ENCODE measurements at places on chromosomes 2 and 18.

DNA sequence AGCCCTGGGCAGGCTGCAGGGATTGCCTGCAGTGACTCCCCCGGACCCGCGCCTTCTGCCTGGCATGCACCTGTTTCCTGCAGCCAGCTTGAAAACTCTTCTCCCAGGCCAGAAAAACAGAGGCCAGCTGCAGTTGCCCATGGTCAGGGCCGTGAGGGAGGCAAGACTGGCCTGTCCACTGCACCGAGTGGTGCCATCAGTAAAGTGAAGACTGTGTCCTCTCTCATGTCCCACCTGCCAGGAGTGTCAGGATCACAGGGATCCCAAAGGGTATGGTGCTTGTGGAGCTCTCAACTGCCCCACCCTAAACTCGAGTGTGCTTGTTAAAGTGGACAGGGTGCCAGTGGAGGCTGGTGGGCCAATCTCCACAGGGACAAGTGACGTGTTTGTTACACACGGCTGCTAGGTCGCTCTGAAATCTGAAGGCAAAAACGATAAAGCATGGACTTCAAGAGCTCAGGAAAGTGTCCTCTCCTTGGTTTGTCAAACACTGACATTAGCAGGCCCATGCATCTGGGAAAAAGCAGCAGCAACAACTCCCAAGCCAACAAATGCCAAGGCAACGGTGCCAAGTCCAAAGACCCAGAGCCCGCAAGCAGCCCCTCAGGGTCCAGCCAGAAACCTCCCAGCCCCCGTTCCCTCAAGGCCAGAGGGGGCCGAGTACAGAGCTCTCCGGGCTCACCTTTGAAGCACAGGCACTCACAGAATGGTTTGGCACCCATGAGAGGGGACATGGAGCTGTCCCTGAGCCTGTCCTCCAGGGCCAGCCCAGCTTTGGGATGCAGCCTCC is 213.2 kb downstream of the HDAC4 start:
- no peak for DNase-seq

- no peak for DNase-seq
Measured at GRCh38 chr2:122007577-122007976, 252.1 kb downstream of the TSN start.

GRCh38 chr2:48519593-48519992 is 10.4 kb upstream of the STON1 start:
- no peak for DNase-seq

GRCh38 chr2:119323459-119323858 is 43.2 kb downstream of the C2orf76 start:
- no peak for DNase-seq

DNA sequence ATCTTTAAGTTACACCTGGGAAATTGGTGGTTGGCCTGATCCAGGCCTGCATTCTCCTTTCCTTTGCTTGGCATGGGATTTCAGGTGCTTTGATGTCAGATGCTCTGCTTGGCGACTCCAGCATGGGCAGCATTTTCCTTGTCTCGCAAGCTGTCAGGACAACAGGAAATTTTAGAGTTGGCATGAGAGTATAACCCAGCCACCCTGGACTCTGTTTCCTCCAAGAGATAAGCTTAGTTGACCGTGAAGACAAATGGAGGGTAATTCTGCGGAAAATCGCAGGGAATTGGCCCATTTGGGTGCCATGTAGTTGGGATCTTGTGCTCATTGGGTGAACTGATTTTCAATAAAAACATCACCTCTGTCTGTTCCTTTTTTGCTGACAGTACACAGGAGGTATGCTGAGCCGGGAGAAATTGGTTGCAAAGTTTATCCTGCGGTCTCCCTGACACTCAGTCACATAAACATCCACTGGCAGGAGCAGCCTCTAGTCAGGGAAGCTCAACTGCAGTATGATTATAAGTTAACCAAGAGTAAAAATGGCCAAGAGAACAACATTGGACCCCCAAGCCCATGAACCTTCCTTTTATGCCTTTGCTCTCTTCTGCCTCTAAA is 409.9 kb downstream of the SETBP1 start:
- no peak for DNase-seq

DNA sequence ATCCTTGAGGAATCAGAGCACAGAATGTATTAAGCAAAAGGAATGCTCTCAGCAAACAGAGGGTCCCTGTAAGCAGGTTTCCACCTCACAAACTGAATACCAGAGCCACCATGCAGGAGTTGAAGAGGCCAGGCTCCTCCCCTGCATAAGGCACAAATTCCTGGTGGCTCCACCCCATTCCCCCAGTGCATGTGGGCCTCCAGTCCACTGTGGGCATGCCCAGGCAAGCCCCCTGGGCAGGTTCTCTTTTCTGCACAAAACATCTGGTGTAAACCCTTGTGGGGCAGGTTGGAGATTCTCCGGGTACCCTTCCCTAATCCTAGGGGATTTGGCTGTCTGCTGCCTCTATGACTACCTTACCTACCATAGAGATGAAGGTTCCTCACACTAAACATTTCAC is 166.5 kb downstream of the PTPRM start:
- DNase-seq: no peak
